ENCODE measurements at places on chromosomes 3 and 15.

DNA sequence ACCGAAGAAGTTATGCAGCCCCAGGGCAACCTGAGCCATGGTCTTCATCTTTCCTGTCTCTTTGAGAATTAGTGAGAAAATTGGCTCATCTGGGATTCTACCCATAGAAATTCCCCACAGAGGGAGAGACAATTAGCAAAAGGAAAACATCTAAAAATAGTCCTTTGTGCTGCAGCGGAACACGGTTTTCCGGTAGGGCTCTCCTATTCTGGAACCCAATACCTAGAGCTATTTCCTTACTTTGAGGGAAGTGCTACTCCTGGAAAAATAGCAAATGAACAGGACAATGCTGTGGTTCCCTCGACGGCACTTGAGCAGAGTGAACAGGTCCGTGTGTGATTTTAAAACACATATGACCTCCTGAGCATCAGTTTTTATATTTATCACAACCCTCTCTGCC lies 210.5 kb downstream of the FGF12 start:
- no peak for DNase-seq

- DNase-seq, result peak; percentile 90
These were observed 70.0 kb upstream of the CGNL1 start for GRCh38 chr15:57306161-57306943.

- DNase-seq, result no peak
These were observed 6.2 kb downstream of the MYO1E start for GRCh38 chr15:59366333-59367021.

DNA sequence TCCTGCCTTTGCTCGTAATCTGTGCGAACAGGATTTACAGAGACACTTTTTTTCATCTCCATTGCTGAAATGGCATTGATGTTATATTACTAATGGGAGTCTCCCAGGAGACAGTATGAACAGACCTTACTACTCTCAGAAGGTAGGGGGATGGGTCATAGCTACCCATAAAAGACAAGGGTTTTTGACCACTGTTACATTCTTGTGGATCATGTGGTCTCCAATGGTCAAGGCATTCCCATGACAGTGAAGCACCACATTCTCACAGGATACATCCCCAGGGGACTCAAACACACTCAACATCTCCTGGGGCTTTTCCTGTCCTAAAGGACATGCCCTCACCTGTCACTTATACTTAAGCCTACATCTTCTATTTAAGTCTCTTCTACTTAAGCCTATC lies 40.8 kb downstream of the MKRN3 start:
- DNase-seq, result no peak

DNA sequence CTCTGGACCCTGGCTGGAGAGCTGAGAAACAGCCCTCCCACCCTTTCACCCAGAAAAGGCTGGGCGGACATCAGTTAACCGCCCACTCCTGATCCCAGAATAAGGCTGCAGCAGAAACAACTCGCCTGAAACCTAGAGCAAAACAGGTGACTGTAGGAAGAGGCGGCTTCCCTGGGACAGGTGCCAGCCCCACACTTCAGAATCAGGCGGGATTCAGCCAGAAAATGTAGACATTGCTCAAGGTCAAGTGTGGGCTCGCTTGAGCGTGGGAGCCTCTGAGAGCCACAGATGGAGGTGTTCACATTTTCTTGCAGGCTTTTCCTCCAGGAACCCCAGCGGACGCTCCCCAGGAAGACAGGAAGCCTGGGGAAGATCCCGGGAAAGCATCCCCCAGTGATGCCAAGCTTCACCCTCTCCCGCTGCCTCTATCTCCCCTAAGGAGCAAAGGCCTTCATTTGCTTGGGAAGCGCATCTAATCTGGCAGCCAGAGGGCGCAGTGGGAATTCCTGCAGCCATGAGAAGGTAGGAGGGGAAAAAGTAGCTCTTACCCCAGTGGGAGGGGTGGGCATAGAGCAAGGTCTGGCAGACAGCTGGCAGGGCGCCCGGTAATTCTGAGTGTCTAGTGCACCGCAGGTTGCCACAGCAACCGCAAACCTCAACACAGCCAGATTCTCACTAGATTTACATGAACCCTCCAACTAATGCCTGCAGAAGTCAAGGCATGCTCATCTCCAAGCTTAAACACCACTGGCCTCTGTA lies 77.7 kb downstream of the OCA2 start:
- DNase-seq, result no peak

GRCh38 chr3:71786551-71786950 lies 1.6 kb upstream of the PROK2 start:
- no peak for DNase-seq

- no peak for DNase-seq
These were observed 6.9 kb downstream of the INAFM2 start for GRCh38 chr15:40330368-40330836.

- no peak for DNase-seq
These were observed 86.5 kb downstream of the ANKRD28 start for GRCh38 chr3:15711281-15711680.

GRCh38 chr3:154182322-154182922 lies 61.2 kb downstream of the ARHGEF26 start:
- no peak for DNase-seq

DNA sequence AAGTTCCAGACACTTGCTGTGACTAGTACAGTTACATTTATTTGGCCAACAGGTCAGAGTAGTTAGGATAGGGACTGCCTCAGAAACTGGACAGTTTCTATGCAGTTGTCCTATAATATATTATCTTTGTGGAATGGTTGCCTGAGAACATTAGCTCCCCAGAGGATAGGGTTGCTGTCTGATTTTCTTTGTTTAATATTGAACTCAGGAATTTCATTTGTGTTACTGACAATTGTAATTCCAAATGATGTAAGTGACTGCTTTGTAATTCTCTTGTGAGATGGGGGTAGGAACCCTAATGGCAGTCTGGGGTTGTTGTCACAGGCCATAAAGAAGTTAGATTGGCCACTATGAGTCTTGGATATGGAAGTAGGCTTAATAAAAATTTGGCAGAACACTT lies 2.2 kb downstream of the NXPE3 start:
- no peak for DNase-seq

- DNase-seq, result no peak
These were observed 124.0 kb upstream of the PLXNA1 start for GRCh38 chr3:126858887-126859286.

- DNase-seq, result no peak
These were observed 59.6 kb downstream of the COL6A6 start for GRCh38 chr3:130576375-130577266.

- no peak for DNase-seq
These were observed 125.0 kb upstream of the ROPN1 start for GRCh38 chr3:124116906-124117305.

DNA sequence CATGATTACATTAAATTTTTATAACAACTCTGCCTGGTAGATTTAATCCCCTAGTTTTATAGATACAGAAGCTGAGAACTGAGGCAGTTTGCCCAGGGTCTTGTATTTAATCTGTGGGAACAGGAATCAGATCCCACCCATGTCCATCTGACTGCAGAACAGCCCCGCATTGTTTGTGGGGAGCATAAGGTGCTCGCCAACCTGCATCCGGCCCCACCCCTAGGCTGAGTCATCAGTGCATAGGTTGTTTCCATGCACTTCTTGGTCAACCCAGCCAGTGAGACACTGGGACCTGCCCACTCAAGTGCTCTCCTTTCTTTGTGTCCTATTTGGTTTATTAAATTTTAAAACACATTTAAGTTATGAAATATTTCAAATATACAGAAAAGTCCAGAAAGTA lies 266.2 kb downstream of the OPA1 start:
- no peak for DNase-seq

DNA sequence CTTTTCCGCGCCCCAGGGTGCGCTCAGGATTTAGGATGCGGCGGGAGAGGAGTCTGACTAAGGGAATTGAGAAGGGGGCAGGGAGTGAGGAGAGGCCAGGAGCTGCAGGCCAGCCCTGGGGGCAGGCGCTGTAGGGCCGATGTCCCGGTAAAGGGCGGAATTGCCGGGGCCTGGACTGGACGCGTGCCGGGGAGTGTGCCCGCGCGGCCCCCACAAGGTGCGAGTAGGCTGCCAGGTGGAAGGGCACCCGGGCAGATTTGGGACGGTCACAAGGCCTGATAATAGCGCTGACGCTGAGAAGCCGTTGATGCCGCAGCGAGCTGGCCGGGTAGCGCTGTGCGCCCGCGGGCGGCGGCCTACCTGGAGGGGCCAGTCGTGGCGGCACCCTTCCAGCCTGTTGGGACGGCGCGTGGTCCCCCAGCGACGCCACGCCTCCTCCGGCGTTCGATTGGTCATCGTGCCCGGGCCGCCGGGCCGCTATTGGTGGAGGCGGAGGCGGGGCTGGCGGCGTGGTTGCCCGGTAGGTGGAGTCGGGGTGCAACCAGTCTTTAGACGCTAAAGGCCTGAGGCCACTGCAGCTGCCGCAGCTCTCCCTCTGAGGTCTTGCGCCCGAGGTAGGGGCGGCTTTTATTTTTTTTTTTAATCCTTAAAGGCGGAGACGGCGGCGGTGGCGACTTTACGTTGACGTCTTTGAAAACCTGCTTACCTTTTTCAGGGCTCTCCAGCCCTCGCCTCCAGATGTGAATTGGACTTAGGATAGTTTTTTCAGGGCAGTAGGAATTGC lies 903 bp downstream of the SLC25A38 start:
- DNase-seq, result peak; percentile 93

GRCh38 chr3:28678086-28678485 lies 329.5 kb upstream of the AZI2 start:
- DNase-seq, result no peak

DNA sequence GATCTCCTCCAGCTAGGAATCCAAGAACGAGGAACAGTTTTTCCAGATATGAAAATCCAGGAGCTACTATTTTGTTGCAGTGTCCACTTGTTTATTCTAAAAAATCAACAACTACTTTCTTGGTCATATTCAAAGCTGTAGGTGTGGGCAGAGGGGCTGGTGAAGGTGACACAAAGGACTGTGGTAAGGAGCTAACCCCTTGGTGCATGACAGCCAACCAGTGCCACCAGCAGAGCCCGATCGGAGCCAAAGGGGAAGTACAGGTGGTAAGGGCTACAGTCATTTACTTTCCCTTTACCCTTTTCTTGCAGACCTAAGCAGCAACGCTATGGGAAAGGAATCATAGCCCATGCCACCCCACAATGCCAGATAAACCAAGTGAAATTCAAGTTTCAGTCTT lies 30.7 kb downstream of the PLA1A start:
- DNase-seq, result peak; percentile 41

- DNase-seq, result no peak
These were observed 193.7 kb downstream of the OTOL1 start for GRCh38 chr3:161690299-161690620.

DNA sequence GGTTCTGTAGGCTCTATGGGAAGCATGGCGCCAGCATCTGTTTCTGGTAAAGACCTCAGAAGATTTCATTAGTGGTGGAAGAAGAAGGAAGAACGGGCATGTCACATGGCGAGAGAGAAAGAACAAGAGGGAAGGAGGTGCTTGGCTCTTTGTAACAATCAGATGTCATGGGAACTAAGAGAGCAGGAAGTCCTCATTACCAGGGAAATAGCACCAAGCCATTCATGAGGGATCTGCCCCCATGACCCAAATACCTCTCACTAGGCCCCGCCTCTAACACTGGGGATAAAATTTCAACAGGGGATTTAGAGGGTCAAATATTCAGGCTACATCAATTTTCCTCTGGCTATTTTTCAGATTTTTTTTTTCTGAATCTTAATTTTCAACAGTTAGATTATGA lies 954.3 kb downstream of the SQOR start:
- no peak for DNase-seq

DNA sequence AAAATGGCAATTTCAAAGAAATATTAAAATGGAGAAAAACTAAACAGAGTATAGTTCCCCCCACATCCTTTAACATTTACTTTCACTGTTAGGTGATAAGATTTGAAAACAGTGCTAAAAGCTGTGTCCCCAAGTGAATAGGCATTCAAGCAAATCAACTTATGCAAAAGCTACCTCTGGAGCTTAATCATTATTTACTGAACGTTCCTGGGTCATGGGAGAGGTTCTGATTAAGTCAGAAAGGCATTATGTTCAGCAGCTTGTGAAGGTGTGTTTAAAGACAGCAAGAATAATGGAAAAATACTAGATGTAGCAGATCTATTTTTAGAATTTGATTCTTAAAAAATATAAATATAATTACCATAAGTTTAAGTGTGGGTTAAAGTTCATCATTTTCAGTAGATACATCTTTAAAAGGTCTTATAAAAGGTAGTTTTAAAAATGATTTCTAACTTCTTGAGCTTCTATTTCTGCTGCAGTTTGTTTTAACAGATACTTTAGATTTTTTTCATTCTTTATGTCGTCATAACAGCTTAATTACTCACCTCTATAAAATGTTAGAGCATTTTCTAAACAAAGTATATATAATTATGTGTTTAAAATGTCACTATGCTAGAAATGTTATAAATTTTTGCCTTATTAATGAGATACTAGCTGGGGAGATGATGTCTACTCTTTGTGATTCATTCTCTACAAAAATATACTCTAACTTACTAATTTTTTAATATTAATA lies 127.9 kb downstream of the MITF start:
- no peak for DNase-seq

DNA sequence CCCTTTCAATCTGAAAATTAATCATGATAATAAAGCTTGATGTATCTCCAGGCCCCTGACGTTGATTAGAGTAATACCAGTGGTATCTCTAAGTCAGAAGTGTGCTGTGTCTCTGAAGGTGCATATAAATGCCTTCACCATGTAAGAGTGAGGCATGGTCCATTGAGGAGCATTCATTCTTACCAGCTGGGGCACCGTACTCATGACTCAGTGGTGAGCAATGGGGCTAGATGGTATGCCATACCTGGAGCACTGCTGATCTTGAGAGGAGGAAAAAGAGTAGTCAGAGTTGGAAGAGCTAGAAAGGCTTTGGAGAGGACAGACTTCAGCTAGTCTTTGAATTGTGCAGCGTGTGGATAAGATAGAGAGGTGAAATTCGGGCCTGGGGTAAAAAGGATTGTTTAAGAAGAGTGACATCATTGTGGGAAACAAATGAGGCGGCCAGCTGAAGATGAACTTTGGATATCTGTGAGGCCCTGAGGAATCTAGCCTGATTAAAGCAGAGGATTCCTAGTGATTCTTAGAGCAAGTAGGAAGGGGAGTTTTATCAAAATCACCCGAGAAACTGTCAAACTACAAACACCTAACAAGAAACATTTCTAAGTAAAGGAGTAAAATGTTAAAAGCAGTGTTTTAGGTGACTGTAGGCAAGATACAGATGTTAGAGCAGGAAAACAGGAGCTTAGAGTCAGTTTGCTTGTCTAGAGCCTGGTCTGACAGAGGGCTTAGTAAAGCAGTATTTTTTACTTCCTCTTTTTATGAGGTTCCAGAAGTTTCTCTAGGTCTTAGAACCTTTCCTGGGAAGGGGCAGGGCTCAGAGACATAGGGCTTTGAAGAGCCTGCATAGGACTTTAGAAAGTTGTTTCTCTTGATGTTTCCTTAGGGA lies 13.6 kb downstream of the TMOD3 start:
- no peak for DNase-seq
